ENCODE measurements at places on chromosomes 4 and X.

DNA sequence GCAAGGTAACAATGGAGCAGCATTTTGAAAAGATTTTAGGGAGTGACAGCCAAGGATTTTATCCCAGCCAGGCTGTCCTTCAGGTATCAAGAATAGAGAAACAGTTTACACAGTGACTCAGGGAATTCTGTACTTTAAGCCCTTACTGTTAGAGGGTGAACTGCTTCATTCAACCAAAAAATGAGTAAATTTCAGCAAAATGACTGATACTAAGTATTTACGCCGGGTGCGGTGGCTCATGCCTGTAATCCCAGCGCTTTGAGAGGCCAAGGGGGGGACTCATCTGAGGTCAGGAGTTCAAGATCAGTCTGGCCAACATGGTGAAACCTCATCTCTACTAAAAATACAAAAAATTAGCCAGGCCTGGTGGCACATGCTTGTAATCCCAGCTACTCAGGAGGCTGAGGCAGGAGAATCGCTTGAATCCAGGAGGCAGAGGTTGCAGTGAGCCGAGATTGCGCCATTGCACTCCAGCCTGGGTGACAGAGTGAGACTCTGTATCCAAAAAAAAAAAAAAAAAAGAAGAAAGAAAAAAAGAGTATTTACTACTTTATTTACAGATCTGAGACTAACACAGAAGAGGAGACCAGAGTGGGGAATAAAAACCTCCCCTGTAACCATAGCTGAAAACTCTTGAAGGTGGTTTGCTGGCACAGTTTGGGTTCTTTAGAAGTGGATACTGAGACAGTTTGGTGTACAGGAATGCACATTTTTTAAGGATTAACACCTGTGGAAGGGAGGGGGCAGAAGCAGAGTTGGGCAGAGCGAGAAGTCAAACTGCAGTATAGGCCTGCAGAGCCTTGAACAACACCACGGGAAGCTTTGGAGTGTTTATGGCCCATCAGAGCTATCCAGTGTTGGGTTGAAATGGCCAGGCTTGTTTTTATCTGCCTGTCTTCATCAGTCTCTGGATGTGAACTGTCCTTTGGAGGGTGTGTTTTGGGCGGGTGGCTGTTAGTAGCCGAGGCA lies 40.5 kb downstream of the TMEM131L start:
- ATAC-seq: no peak

DNA sequence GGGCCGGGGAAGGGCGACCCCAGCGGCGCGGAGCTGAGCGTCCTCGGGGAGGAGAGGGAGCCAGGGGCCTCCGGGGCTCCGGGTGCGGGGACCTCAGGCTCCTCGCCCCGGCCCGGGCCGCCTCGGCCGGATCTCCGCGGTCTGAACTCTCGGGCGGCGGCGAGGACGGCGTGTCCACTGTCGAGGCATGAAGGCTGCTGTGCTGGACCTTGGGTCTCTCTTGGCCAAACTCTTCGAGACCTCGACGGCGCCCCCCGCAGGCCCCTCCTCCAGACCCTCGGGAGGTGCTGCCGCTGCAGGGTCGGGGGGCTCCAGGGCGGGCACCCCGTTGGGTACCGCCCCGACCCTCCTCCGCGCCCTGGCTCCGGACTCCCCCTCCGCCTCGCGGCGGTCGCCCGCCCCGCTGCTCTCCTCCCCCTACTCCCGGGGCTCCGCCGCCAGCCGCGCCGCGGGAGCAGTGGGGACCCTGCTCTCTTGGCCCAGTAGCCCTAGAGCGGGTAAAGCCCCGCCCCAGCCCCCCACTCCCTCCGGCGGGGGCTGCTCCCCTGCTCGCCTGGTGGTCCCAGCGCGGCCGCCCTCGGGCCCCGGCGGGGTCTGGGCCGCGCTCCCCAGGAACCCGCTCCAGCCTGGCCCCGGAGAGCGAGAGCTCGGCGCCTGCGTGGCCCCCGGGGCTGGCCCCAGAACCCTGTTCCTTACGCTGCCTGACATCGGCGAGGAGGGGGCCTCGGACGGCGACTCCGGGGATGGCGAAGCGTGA lies 564 bp downstream of the FAM149A start:
- peak; percentile 72 for ATAC-seq

- peak; percentile 84 for ATAC-seq
Measured at GRCh38 chr4:121277194-121278105, 103.4 kb downstream of the QRFPR start.

- ATAC-seq: no peak
Measured at GRCh38 chr4:172680691-172681090, 487.9 kb upstream of the GALNT7 start.

DNA sequence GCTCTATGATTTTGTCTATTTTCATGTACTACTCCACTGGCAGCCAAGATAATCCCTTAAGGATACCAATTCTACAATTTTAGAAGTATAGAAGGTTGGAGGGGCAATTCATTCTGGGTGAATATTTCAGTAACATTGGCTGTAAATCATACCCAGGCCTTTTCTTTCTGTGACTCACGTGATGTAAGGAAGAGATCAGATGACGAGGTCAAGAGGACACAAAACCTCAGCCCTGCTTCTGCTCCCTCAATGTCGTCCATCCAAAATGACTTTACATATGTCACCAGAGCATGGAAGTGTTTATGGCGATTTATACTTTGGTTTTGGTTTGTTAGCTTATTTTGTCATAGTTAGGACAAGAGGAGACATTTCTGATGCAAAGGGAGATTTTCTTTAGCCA lies 70.7 kb upstream of the SLC4A4 start:
- no peak for ATAC-seq

GRCh38 chr4:140790765-140791164 lies 34.6 kb upstream of the TBC1D9 start:
- ATAC-seq: no peak

- peak; percentile 72 for ATAC-seq
Measured at GRCh38 chr4:53306729-53307128, 59.1 kb downstream of the SCFD2 start.

DNA sequence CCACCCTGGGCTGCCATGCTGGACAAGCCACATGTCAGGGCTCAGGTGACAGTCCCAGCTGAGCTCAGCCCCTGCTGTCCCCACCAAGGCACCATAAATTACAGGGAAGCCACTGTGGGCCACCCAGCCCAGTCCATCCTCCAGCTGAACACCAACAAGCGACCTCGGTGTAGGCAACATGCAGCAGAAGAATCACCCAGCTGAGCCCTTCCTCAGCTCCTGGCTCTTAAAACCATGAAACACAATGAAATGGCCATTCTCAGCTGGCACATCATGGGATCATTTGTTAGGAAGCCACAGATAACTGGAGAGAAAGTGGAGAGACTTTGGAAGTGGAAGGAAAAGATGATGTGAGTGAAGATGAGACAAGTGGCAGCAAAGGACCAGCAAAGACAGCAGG lies 23.3 kb upstream of the MAN2B2 start:
- no peak for ATAC-seq

DNA sequence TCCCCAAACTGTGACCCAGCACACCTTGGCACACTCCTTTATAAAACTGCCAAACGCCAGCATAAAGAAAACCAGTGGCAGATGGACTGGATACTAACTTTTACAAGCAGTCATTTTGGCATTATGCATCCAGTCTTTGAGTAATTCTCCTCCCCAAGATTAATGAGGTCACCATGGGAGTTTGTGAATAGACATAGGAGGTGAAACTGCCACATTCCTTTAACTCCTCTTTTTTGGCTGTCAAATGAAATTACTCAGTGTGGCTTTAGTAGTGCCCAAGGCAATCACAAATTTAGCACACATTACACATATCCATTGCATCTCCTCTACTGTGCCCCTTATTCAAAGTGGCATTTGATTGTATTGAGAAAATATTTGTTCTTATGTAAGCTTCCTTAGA lies 315.3 kb upstream of the FGF13 start:
- no peak for ATAC-seq

DNA sequence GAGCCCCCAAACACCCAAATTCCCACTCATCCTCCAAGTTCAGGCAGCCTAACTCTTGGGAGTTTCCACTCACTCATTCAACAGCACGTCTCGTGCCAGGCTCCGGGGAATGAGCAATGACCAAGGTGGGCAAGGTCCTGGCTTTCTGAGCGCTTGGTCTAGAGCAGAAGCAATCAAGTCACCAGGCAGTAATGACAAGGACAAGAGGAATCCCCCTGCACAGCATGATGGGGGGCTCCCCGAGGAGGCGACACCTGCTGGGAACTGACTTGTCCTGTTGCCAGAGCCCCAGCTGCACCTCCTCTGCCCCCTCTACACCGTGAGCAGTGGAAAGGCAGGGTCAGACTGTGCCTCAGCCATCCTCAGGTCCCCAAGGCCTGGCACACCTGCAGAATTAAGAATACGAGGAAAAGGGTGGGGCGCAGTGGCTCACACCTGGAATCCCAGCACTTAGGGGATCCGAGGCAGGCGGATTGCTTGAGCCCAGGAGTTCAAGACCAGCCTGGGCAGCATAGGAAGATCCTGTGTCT lies 25.7 kb upstream of the MRFAP1 start:
- ATAC-seq: no peak

- peak; percentile 25 for ATAC-seq
Measured at GRCh38 chr4:102466298-102466697, 34.9 kb upstream of the NFKB1 start.

GRCh38 chrX:43505769-43506168 lies 150.3 kb upstream of the MAOA start:
- no peak for ATAC-seq

DNA sequence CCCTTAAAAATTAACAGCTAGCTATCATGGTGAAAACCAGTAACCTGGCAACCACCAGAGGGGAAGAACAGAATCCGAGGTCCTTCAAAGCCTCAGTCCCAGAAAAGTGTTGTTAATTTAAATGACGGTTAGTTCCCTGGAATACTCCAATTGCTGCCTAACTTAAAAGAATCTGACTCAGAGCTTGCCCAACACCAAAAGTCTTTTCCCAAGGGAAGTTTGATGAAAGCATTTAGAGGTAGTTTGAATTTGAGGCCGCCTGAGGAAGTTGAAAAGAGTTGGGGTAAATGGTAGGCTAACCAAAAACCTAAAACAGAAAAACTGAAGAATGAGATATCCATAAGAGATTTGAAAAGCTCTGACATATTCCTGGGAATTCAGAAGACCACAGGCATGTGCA lies 46.6 kb downstream of the IL13RA2 start:
- no peak for ATAC-seq

- ATAC-seq: no peak
Measured at GRCh38 chr4:177256950-177257349, 52.7 kb upstream of the NEIL3 start.

DNA sequence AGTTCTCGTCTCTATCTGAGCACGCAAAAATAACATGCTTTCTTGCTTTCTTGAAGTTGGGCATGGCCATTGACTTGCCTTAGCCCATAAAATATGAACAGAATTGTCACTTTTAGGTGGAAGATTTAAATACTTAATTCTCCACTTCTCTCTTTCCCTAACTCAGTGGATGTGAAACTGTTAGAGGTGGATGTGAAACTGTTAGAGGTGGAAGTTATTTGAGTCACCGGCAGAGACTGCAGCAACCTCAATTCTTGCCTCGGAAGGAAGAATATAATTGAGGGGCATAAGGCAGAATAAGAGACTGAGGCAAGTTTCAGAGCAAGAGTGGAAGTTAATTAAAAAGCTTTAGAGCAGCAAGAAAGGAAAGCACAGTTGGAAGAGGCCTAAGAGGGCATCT lies 2.8 kb upstream of the PARM1 start:
- ATAC-seq: no peak

GRCh38 chrX:110104078-110104477 lies 101.2 kb downstream of the TMEM164 start:
- no peak for ATAC-seq

DNA sequence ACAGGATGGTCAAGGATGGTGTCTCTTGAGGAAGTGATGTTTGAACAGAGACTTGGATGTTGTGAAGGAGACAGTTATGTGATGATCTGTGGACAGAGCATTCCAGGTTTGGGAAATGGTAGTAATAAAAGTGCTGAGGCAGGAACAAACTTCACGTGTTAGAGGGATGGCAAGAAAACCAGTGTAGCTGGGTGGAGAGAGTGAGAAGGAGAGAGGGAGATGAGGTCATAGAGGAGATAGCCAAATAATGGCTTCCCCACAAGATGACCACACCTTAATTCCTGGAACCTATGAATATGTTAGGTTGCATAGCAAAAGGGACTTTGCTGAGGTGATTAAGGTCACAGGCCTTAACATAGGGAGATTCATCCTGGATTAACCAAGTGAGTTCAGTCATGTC lies 75.6 kb upstream of the GPR50 start:
- ATAC-seq: no peak

GRCh38 chr4:43607827-43608461 lies 715.4 kb downstream of the GRXCR1 start:
- ATAC-seq: no peak

GRCh38 chrX:24965372-24965771 lies 50.4 kb downstream of the ARX start:
- no peak for ATAC-seq

- ATAC-seq: no peak
Measured at GRCh38 chr4:968621-969394, 4.6 kb downstream of the DGKQ start.

DNA sequence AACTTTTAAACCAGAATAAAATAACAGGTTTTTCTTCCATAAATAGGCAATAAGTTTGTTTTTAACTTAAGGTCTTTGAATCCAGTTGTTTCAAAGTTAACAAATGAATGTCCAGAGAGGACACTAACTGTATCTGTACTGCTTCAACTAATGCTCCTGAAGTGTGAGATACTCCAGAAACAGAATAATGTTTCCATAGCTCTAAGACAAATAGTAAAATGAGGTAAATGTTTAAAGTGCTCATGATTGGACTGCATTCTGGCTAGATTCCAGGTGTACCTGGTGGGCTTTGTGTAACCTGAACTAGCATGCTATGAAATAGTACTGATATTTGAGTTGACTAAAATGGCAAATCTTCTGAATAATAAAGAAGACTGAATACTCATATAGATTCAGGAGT lies 51.7 kb downstream of the METTL14 start:
- ATAC-seq: no peak

DNA sequence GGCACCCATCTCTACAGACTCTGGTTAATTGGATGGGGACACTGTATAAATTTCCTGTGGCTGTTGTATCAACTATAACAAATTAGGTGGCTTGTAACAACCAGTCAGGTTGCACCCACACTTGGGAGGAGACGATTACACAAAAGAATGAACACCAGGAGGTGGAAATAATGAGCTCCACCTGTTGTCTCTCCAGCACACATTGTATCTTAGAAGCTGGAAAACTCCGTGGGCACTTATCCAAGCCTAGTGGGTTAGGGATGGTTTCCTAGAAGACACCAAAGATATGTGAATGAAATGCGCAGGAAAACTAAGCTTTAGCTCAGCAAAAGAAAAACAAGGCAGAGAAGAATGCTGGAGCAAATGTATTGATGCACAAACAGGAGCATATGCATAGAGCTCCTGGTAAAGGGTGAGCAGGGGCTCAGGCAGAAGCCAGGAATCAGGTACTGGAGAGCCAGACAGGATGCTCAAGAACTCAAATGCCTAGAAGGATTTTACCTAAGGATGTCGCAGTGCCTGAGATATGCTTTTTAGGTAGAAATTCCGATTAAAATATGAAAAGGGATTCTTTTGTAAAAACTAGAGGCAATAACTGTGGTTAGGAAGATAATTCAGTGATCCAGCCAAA lies 111.7 kb downstream of the GALNTL6 start:
- ATAC-seq: no peak

- no peak for ATAC-seq
Measured at GRCh38 chr4:41878170-41878969, 56.9 kb upstream of the TMEM33 start.
